Vagina (tissue), 2 donors: ENCODE measurements at places on chromosomes 4 and X.

DNA sequence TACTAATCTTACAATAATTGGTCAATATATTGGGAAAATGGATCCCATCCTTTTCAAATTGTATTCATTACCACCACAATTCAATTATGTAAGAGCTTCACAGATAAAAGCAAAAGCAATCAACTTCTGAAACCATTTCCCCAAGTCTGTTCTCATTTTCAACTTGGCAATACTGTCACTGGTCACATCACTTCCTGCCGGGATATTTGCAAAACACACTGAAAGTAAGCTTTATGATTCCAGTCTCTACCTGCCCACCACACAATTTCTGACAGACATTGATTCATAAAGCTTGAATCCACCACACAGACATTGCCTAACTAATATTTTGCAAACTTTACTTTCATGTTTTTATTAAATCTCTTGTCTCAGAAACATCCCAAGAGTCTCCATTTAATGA is 53.6 kb downstream of the LIN54 start:
- no peak for DNase-seq

DNA sequence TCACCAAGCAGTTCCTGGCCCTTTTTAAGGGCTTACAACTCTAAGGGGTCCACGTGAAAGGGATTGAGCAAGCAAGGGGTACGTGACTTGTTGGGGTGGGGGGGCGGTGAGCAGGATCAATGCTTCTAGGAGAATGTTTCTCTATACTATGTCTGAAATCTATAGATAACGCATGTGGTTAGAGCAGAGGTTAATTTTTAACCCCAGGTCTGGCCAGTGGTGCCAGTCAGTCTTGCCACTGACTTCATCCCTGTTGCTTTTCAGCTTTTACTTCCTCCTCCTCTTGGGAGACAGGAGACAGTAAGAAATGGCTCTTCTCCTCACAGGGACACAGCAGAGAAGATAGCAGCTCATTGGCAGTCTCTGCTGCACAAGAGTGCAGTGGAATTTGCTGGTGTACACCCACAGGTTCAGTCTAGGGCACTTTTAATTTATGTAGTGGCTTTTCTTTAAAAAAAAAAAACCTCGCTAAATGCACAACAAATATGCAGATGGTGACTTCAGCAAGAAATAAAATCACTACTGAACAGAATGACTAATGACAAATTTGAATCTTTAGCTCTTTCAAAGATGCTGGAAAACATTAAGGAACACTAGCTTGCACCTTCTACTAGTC is 190.5 kb downstream of the CCNG2 start:
- DNase-seq = no peak

- no peak for DNase-seq
These were observed 591 bp upstream of the ACSL4 start for GRCh38 chrX:109733613-109734083.

GRCh38 chrX:25819879-25820278 is 318.3 kb upstream of the MAGEB18 start:
- DNase-seq = no peak

- DNase-seq = no peak
These were observed 44.2 kb upstream of the ADAM29 start for GRCh38 chr4:174873931-174874330.
